ENCODE measurements at places on chromosomes 1 and 21.

DNA sequence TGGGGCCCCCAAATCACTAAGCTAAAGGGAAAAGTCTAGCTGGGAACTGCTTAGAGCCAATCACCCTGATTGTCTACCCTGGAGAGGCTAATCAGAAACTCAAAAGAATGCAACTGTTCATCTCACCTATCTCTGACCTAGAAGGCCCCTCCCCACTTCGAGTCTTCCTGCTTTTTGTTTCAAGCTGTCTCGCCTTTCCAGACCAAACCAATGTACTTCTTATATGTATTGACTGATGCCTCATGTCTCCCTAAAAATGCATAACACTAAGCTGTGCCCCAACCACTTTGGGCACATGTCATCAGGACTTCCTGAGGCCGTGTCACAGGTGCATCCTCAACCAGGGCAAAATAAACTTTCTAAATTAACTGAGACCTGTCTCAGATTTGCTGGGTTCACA lies 209.5 kb downstream of the APP start:
- DNase-seq, result no peak

DNA sequence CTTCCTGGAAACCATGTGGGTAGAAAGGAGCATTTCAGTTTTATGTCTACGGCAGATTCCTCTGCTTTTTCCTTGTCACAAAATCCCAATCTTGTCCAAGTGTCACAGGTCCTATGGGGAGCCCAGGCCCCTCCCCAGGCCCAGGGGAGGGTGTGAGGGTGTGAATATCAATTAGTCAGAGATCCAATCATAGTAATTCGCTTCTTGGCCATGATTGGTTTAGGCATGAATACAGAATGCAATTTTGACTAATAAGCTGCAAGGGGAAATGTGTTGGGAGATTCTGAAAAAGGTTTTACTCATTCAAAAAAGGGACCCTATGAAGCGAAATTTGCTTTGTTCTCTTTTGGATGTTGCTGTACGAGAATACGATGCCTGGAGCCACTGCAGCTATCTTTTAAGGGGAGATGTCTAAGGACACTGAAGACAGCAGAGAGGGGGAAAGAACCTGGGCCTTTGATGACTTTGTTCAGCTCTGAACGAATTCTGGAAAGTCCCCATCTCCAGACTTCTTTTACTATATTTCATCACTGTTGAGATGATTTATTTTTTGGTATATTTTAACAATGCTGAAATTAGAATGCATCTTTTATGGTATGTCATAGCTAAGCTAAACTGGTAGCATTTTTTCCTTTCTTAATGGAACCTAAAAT lies 18.2 kb downstream of the TSPAN2 start:
- no peak for DNase-seq

DNA sequence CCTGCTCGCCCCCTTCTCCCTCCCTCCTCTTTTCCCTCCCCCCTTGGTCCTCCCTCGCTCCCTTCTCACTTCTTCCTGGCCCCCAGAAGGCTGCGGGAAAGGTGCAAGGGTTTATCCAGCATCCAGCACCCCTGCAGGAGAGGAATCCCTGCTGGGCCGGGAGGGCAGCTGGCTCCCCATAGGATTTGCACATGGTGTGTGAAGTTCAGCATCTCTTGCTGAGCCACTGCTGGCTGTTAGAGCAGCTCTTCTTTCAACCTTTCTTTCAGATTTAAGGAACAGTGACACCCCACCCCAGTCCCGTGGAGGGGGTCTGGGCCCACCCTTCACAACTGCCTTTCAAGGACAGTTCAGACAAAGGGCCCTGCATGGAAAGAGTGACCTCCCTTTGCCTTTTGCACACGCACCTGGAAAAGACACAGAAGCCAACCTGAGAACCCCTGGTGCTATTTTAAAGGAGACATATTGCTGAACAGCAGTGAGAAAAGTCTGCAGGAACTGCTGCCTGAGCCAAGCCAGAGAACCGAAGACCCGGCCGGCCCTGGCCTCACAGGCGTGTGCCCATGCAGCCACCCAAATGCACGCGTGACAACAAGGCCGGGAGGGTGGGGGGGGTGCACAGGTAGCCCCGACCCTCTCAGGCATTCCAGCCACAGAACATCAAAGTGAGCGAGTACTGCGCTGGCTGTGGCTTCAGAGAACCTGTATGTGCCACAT lies 66.6 kb downstream of the SLC37A1 start:
- DNase-seq, result no peak

GRCh38 chr21:15826147-15826780 lies 96.5 kb downstream of the USP25 start:
- no peak for DNase-seq

GRCh38 chr1:119652587-119652986 lies 4.5 kb upstream of the ZNF697 start:
- no peak for DNase-seq

- no peak for DNase-seq
These were observed 17.1 kb downstream of the ACOT11 start for GRCh38 chr1:54565113-54565501.

DNA sequence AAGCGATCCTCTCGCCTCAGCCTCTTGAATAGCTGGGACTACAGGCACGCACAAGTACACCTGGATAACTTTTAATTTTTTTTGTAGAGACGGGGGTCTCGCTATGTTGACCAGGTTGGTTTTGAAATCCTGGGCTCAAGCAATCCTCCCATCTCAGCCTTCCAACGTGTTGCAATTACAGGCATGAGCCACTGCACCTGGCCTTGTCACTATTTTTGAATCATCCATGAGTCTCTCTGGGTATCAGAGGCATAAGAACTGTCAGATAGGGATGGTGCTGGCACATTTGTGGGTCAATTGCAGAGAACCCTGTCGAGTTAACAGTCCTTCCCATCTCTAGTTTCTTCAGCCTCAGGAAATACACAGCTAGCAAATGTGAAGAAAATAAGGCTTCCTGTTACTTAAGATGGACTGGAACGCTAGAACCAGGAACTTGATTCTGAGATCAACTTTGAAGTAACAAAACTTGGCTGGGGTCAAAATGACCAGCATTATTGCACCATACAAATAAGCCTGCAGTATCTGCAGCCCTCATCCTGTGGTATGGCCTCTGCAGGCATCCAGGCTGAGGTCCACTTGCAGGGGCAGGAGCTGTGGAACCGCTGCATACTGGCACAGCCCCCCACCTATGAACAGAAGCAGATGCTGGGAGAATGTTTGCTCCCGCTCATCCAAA lies 124.3 kb upstream of the GADD45A start:
- no peak for DNase-seq

GRCh38 chr21:46118316-46119143 lies 20.6 kb downstream of the COL6A2 start:
- DNase-seq, result no peak

DNA sequence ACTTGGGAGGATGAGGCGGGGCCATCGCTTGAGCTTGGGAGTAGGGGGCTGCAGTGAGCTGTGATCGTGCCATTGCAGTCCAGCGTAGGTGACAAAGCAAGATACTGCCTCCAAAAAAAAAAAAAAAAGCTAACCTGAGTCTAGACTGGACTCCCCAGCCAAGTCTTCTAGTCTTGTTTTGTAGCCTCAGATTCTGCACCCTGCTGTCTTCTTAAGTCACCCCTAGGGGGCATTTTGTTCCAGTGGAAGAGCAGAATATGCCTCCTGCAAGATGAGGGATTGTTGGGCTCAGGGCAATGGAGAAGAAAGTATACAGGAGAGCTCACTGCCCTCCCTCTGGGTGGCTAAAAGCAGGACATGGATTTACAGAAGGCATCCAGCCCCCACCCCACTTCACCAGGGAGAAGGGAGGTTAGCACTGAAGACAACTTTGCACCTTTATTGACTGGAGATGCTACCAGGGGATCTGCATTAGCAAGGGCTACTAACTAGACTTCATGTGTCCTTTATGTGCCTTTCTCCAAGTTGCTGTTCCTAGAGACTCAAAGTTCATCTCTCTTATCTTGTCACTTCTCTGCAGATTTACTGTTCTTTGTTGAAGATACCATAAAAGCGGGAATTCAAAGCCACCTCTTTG lies 15.3 kb upstream of the RNF187 start:
- no peak for DNase-seq

GRCh38 chr1:230074270-230074669 lies 7.2 kb downstream of the GALNT2 start:
- no peak for DNase-seq

- DNase-seq, result no peak
These were observed 4.4 kb upstream of the C2CD2 start for GRCh38 chr21:41957991-41958766.

GRCh38 chr1:30340934-30341333 lies 382.5 kb downstream of the MATN1 start:
- no peak for DNase-seq

GRCh38 chr1:8847990-8848389 lies 30.5 kb downstream of the ENO1 start:
- no peak for DNase-seq

- no peak for DNase-seq
These were observed 217.2 kb downstream of the RPS6KC1 start for GRCh38 chr1:213268221-213268620.

DNA sequence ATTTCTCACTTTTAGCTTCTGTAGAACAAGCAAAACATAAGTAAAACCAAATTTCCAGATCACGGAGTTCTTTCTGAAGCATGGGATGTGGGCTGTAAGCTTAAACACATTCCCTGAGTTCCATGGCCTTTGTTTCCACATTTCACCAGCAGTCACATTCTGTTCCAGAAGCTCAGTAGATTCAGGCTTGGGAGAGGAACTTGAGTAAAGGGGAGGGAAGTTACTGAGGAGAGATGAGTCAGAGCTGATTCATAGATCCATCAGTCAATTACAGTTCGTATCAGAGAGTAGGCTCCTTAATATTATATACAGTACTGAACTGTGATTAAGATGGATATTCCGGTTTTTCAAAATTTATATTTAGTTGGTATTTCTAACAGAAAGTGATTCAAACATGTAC lies 614.3 kb downstream of the NCAM2 start:
- no peak for DNase-seq

DNA sequence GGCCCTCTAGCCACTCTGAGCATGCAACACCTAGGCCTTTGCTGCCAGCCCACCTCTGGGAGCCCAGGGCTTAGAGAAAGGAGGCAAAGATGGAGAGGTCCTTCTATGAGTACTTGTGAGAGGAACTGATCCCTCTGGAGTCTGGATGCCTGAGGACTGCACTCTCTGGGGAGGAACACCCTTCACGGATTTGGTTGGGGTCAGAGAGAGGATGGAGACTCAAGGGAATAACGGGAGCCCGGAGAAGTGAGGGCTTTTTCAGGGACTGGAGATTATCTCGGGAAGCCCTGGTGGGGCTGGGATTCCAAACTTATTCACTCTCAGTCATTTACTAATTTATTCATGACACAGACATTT lies 413 bp upstream of the C1orf232 start:
- no peak for DNase-seq

DNA sequence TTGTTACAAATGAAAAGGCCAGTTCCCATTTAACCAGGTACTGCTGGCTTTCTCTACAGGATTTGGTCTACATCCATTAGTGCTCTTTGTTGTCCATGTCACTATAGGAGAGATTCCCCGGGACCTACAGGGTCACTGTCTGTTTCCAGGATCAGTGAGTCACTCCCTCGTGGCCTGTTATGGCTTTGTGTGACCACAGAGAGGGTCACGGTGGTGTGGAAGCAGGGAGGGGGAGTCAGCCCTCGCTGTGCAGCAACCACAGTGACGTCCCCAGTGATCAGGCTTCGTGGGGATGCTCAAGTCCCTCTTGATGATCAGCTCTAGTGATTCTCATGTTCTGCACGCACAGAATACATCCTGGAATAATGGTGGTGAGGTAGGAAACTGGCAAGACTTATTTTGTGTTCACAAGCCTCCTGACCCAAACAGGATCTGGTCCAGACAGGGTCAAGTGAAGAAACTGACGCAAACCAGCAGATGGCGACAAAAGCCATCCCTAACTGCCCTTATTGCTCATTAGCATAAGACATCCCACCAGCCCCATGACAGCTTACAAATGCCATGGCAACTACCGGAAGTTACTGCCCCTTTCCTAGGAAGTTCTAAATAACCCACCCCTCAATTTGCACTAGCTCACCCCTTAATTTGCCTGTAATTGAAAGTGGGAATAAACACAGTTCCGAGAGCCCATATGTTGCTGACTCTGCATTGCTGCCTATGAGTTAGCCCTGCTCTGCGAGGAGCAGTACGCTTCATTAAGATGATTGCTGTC lies 98.5 kb downstream of the DISC1 start:
- DNase-seq, result no peak

GRCh38 chr1:224762046-224762445 lies 145.9 kb downstream of the CNIH3 start:
- no peak for DNase-seq

DNA sequence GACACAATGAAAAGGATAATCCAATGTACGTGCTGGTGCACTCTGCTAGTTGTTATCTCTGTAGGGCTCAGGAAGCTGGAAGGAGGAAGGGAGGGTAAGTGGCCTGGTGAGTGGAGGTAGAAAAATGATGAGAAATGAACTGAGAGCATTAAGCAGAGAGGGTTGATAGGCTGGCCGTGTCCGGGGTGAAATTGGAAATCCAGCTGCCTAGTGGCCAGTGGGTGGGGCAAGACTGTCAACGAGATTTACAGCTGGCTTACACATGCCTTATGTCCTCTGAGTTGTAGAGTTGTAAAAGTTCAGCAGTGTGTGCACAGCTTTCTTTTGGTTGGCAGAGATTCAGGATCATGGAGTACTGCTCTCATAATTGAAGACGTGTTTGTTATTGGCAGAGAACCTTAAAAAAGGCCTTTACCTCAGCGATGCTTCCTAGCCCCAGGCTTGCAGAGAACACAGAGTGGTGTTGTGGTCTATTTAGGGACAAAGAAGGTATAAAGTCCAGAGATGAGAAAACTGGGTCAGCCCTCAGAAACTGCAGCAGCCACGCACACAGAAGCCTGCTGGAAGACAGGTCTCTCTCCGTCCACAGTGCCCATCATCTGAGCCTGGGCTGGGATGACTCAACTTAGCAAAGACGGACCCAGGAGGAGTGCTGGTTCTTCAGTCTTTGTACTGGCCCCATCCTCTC lies 132.4 kb downstream of the EDEM3 start:
- DNase-seq, result no peak

- no peak for DNase-seq
These were observed 38.5 kb downstream of the MRPL37 start for GRCh38 chr1:54238353-54239034.

DNA sequence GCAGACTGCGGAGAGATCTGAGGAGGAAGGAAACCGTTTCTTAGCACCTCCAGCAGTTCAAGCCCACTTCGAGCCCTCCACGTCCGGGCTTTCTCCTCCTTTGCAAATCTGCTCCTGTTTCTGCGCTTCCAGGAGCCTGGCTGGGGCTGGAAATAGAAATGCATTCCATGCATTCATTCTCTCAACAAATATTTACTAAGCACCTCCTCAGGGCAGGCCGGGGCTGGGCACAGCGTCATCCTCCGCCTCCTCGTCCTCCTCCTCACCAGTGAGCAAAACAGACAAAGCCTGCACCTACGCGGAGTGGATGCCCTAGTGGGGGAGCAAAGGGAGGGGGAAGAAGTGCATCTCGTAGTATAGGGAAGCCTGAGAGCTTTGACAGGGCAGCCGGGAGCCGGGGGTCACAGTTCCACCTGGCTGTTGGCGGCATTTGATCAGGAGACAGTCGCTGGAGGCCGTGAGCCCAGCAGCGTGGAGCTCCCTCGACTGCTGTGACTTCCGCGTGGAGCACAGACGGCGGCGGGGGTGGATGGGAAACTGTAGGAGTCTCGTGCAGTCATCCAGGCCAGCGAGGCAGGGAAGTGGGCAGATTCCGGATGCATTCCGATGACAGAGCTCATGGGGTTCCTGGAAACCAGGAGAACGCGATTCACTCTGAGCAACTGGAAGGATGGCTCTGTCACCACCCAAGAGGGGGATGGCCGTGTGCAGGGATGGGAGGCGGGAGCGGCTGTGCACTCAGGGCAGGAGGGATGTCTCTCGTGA lies 93.5 kb downstream of the SIK1 start:
- DNase-seq, result no peak

GRCh38 chr1:115065021-115065420 lies 24.3 kb downstream of the TSPAN2 start:
- no peak for DNase-seq

- DNase-seq, result no peak
These were observed 30.3 kb upstream of the ECE1 start for GRCh38 chr1:21320410-21321108.
